NCI-H510A (cell line): ENCODE measurements at places on chromosomes 3 and 15.

- no peak for DNase-seq
Observed at GRCh38 chr15:79610021-79610420, 177.9 kb downstream of the MINAR1 start.

- DNase-seq: no peak
Observed at GRCh38 chr15:33191591-33191990, 2.9 kb downstream of the FMN1 start.

- no peak for DNase-seq
Observed at GRCh38 chr3:96449346-96449745, 365.0 kb upstream of the EPHA6 start.

DNA sequence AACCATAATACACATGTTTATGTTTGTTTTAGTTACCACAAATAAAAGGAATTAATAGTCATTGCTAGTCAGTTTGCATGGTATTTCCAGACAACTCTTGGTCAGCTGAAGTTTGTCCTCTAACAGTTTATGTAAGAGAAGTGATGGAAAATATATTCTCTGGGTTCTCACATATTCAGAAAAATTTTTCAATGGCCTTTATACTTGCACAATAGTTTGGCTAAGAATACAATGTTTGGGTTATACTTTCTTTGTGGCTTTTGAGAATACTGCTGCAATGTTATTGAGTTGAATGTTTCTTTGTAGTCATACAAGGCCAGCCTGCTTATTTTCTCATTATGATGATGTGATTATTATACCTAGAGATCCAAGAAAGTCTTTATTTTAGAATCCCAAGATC lies 133.9 kb downstream of the RAP2B start:
- DNase-seq: no peak

DNA sequence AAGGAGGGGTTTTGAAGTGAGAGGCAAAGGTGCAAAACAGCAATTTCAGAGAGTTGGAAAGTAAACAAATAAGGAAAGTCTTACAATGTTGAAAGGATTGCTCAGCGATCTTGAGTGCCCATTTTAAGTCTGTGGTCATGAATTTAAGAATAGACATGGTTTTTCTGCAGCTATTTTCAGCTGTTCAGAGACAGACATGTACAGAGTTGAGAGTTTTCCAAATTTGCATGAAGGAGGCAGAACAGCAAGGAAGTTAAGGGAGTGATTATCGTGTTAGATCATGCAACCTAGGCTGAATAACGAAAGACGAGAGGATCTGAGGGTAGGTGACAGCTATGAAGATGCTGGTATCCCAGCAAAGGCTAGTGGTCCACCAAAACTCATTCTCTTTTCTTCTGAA lies 37.2 kb downstream of the DET1 start:
- DNase-seq: no peak

DNA sequence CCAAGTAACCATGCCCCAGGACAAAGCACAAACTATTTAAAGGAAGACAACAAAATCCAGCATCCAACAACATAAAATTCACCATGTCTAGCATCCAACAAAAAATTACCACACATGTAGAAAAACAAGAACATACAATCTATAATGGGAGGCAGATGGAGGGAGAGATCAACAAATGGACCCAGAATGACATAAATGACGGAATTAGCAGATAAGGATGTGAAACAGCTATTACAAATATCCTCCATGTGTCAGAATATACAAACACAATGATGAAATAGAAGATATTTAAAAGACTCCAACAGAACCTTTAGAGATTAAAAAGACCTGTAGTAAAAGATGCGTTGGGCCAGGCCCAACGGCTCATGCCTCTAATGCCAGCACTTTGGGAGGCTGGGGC lies 10.8 kb downstream of the LYSMD4 start:
- no peak for DNase-seq

- DNase-seq: no peak
Observed at GRCh38 chr3:124056846-124057245, 64.9 kb upstream of the ROPN1 start.

- DNase-seq: no peak
Observed at GRCh38 chr3:139093840-139094239, 49.1 kb upstream of the PRR23C start.
